ENCODE measurements at places on chromosomes 4 and X. TPM values are rescaled to one million over a fixed set of nuclear protein-coding genes. Genes with fewer than 3 reads are reported as not detected.
A peak's percentile ranks its signal among the peaks of the same experiment; 100 is the strongest.

DNA sequence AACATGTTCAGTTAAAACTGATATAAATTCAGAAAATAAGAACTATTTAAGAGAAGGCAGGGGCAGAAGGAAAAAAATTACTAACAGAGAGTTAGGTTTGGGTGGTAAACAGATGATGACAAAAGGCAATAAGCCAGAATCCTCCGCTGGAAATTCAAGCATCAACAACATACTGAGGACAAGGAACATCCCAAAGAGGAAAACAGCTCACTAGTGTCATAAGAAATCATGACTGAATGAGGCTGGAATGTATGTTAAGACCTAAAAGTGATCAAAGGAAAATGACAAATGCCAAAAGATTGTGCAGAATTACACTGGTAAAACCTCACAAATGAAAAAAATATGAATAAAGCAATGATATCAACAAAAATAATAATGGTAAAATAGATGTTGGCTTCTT is 88.4 kb downstream of the WDFY3 start:
- H3K27ac ChIP-seq = peak overlapping the region; percentile 88
- H3K36me3 ChIP-seq = no peaks in the 10 kb centered on the region
- H3K4me1 ChIP-seq = peaks cover 35% of the 10 kb centered on the region
- no peak overlapping the region for H3K4me3 ChIP-seq
- no peaks in the 10 kb centered on the region for H3K27me3 ChIP-seq

- DNase-seq = no peak
- H3K4me1 ChIP-seq = no peaks in the 10 kb centered on the region
- no peaks in the 10 kb centered on the region for H3K36me3 ChIP-seq
- H3K27me3 ChIP-seq = no peaks in the 10 kb centered on the region
These were observed 48.9 kb downstream of the C4orf50 start for GRCh38 chr4:5969336-5969735.

- H3K27me3 ChIP-seq = no peaks in the 10 kb centered on the region
- DNase-seq = no peak
- peak within 1 kb of the TSS; percentile 55 for H3K4me3 ChIP-seq
- H3K36me3 ChIP-seq = no peaks in the 10 kb centered on the region
- H3K27ac ChIP-seq = no peak within 1 kb of the TSS
These were observed at the start of gene TRO for GRCh38 chrX:54920610-54921426. Gene TRO (plus strand): TSS chrX:54920824. CDS start chrX:54922247, 1,423 bp downstream.

GRCh38 chr4:102778720-102779119 is 18.0 kb upstream of the MANBA start:
- no peaks in the 10 kb centered on the region for H3K4me1 ChIP-seq
- no peaks in the 10 kb centered on the region for H3K36me3 ChIP-seq
- H3K27me3 ChIP-seq = no peaks in the 10 kb centered on the region
- H3K27ac ChIP-seq = no peak overlapping the region
- no peak for DNase-seq
- H3K4me3 ChIP-seq = no peak overlapping the region

GRCh38 chr4:71974681-71975080 is 57.1 kb upstream of the NPFFR2 start:
- H3K27me3 ChIP-seq = no peaks in the 10 kb centered on the region
- no peak overlapping the region for H3K4me3 ChIP-seq
- H3K36me3 ChIP-seq = no peaks in the 10 kb centered on the region
- H3K4me1 ChIP-seq = peaks cover 6% of the 10 kb centered on the region
- no peak overlapping the region for H3K27ac ChIP-seq
- DNase-seq = no peak

DNA sequence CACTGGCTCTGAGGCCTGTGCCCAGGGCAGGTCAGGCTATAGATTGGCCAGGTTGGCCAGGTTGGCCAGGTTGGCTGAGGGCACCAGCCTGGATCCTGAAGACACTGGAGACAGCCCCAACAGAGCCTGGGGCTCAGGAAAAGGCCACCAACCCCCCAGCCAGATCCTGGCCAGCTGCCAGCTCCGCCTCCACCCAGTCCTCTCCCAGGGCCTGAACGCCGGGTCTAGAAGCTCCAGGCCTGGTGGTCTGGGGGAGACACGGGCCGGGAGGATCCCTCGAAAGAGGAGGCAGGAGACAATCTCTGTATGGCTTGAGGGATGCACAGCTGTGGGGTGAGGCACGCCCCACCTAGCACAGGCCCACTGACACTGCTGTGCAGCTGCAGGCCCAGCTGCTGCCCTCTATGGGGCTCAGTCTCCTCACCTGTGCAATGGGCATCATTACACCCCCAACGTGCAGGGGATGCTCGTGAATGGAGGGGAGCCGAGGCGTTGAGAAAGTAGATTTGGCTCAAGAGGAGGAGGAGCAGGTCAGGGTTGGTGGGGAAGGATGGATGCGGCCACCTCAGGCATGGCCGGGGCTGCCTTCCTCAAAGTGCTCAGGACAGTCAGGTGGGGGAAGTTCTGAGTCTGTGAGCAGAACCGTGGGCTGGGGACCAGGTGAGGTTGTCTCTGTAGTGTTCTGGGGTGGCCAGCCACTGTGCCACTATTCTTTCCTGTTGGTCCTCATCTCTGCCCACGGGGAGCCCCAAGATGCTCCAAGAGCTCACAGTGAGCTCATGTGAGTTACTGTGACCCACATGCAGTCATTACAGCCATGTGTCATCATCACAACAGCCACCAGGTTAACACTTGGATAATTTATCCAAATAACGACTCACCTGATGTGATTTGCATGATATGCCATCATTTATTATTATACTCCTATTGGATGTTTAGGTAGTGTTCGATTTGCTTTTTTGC is 10.8 kb upstream of the GAGE10 start:
- DNase-seq = no peak
- H3K36me3 ChIP-seq = no peaks in the 10 kb centered on the region
- H3K27ac ChIP-seq = no peak overlapping the region
- no peak overlapping the region for H3K4me3 ChIP-seq
- no peaks in the 10 kb centered on the region for H3K4me1 ChIP-seq

- no peak for DNase-seq
- H3K36me3 ChIP-seq = no peaks in the 10 kb centered on the region
- H3K27me3 ChIP-seq = peaks cover 3% of the 10 kb centered on the region
These were observed 51.5 kb downstream of the NPNT start for GRCh38 chr4:105946771-105947170.

GRCh38 chrX:119784747-119785446 is 6.5 kb downstream of the RPL39 start:
- H3K4me3 ChIP-seq = no peak overlapping the region
- H3K27me3 ChIP-seq = no peaks in the 10 kb centered on the region
- peak; percentile 23 for DNase-seq
- peaks cover 16% of the 10 kb centered on the region for H3K4me1 ChIP-seq
- peaks cover 6% of the 10 kb centered on the region for H3K36me3 ChIP-seq
- no peak overlapping the region for H3K27ac ChIP-seq

DNA sequence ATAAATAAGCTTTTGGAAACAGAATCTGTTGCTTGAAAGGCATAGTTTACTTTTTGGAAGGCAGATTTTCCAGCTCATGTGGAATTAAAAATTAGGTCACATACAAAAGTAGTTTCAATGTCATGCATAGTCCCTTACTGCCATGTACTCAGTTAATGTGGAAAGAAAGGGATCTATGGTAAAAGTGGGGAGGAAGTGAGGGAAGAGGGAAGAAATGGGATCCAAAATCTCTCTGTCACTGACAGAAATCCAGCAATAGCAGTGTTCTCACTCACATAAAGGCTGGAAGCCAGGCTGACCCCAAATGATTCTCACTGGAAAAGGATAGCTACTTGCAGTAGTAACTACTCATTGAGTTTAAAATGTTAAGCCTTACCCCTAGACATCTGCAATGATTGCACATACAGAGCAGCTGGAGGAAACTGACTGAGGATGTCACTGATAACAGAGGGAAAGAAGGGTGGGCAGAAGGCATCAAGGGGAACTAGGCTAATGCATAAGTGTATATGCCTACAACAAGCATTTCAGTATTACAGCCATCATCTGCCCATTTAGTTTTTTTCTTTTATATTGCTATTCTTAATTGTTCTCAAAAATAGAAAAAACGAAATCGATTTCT is 445.6 kb downstream of the FAT4 start:
- H3K4me3 ChIP-seq = no peak overlapping the region
- no peaks in the 10 kb centered on the region for H3K4me1 ChIP-seq
- DNase-seq = no peak
- H3K27me3 ChIP-seq = no peaks in the 10 kb centered on the region
- H3K27ac ChIP-seq = no peak overlapping the region
- no peaks in the 10 kb centered on the region for H3K36me3 ChIP-seq

FAM241A gene
- 9.1 TPM for total RNA-seq

TGIF2LX gene
- not detected for total RNA-seq

DNA sequence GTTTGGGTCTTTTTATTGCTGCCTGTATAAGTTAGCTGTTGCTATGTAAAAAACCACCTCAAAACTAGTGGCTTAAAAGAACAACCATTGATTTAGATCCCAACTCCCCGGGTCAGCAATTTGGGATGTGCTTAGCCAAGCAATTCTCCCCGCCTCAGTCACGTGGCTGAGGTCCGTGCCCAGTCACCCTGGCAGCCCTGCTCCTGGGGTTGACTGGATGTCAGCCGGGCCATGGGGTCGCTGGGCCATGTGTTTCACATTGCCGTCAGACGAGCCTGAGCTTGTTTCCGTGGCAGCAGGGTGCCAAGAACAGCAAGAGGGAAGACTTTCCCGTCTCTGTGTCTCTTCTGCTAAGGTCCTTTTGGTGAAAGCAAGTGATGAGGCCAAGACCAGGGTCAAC is 345.7 kb upstream of the FAT1 start:
- DNase-seq = no peak
- H3K27ac ChIP-seq = no peak overlapping the region
- H3K4me1 ChIP-seq = no peaks in the 10 kb centered on the region
- no peaks in the 10 kb centered on the region for H3K27me3 ChIP-seq
- H3K4me3 ChIP-seq = no peak overlapping the region

DNA sequence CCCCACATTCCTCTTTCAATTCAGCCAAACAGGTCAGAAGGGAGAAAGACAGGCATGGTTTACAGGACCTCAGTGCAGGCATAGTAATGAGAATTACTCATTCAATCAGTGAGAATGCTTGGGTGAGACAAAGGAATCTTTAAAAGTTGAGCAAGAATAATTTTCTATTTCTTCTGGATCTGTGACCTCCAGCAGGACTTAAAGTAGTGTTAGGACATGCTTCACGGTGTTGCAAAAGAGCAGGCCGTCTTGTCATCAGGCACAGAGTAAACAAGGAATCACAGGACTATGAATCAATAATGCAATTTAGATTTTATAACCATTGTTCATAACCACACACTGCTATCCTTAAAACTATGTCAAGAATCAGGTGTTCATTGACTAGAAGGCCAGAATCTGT is 130.6 kb upstream of the GLRA2 start:
- H3K36me3 ChIP-seq = no peaks in the 10 kb centered on the region
- no peak overlapping the region for H3K4me3 ChIP-seq
- H3K4me1 ChIP-seq = no peaks in the 10 kb centered on the region
- no peak for DNase-seq

GRCh38 chr4:119179011-119179410 is 33.5 kb upstream of the USP53 start:
- H3K27ac ChIP-seq = no peak overlapping the region
- H3K4me1 ChIP-seq = no peaks in the 10 kb centered on the region
- no peaks in the 10 kb centered on the region for H3K27me3 ChIP-seq
- no peak overlapping the region for H3K4me3 ChIP-seq

DNA sequence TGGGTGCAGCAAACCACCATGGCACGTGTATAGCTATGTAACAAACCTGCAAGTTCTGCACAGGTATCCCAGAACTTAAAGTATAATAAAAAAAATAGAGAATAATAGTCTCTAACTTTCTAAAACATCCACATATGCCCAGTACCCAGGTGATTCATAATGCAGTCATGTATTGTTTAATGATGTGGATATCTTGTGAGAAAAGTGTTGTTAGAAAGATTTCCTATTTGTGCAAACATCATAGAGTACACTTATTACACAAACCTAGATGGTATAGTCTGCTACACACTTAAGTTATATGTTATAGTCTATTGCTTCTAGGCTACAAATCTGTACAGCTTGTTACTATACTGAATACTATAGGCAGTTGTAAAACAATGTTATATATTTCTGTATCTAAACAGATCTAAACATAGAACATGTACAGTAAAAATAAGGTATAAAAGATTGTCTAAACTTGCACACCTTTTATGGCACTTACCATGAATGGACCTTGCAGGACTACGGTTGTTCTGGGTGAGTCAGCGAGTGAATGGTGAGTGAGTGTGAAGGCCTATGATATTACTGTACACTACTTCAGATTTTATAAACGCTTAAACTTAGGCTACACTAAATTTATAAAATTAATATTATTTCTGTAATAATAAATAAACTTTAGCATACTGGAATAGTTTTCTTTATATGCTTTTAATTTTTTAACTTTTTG is 232.2 kb upstream of the SLIT2 start:
- H3K27ac ChIP-seq = no peak overlapping the region
- no peaks in the 10 kb centered on the region for H3K4me1 ChIP-seq
- no peaks in the 10 kb centered on the region for H3K36me3 ChIP-seq
- no peak for DNase-seq

DNA sequence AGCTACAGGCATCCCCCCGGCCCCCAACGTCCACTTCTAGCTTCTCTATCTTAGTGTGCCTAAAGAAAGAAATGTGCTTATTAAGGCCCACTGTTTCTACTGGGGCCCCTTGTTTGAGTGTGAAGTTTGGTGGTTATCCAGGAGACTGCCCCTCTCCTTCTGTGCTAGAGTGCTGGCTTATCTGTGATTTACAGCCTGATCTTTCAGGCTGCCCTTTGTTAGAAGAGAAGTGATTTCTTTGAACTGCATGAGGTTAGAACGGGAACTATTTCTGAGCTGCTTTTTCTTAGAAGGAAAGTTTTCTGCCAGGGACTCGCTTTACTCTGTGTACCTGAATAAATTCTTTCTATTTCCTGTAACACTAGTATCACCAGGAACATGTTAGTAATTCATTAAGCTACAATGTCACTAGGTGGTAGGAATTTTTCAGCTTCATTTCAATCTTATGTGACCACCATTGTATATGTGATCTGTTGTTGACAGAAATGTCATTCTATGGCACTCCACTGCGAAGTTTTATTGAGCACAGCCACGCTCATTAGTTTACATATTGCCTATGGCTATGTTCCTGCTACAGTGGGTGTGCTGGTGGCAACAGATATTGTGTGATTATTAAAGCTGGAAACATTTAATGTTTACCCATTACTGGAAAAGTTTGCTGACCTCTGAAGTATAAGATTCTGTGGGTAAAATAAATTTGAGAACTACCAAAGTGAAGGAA is 193.8 kb upstream of the CXorf51B start:
- no peaks in the 10 kb centered on the region for H3K4me1 ChIP-seq
- H3K27ac ChIP-seq = no peak overlapping the region
- H3K4me3 ChIP-seq = no peak overlapping the region
- no peak for DNase-seq
- H3K27me3 ChIP-seq = no peaks in the 10 kb centered on the region

GRCh38 chr4:53015681-53016080 is 153.6 kb downstream of the RASL11B start:
- no peaks in the 10 kb centered on the region for H3K27me3 ChIP-seq
- peak; percentile 81 for DNase-seq
- no peak overlapping the region for H3K27ac ChIP-seq
